ENCODE measurements at places on chromosomes 3 and 15.
A peak's percentile ranks its signal among the peaks of the same experiment; 100 is the strongest.

GRCh38 chr15:78804391-78804792 lies 6.9 kb downstream of the ADAMTS7 start:
- DNase-seq, result peak; percentile 12

GRCh38 chr3:120796976-120797375 lies 54.4 kb downstream of the GTF2E1 start:
- peak; percentile 7 for DNase-seq

DNA sequence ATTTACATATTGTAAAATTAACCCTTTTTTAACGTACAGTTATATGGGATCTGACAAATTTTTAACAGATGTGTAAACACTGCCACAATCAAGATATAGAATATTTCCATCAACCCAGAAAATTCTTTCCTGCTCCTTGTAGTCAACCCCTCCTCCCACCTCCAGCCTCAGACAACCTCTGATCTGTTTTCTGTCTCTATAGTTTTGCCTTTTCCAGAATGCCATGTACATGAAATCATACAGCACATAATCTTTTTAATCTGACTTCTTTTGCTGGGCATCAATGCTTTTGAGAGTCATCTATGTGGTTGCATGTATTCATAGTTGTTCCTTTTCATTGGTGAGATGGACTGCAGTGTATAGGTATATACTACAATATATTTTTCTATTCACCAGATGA lies 153.0 kb downstream of the SMAD6 start:
- DNase-seq, result no peak

- no peak for DNase-seq
Measured at GRCh38 chr3:65573548-65574116, 465.1 kb downstream of the MAGI1 start.

GRCh38 chr15:101107625-101108460 lies 144.0 kb downstream of the CHSY1 start:
- DNase-seq, result no peak

- no peak for DNase-seq
Measured at GRCh38 chr15:25609371-25609770, 170.5 kb upstream of the UBE3A start.

DNA sequence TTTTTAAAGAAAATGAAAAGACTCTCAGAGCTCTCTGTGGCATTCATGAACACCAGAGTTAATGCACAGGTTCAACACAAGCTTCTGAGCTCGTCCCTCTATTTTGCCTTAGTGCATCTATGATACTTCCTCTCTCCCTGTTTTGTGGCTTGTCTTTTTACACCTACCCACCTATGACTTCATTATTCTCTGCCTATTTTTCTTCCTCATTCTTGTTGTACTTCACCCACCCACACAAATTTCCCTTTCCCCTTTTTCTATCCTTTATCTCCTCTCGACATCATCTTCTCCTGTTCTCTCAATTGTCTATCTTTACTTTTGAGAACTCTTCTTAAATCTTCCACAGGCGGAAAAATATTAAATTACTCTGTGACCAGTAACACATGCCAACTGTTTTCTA lies 48.6 kb downstream of the OR5H15 start:
- no peak for DNase-seq

- DNase-seq, result no peak
Measured at GRCh38 chr3:171752329-171752728, 58.0 kb downstream of the PLD1 start.

- no peak for DNase-seq
Measured at GRCh38 chr3:187949093-187949820, 204.0 kb upstream of the BCL6 start.

DNA sequence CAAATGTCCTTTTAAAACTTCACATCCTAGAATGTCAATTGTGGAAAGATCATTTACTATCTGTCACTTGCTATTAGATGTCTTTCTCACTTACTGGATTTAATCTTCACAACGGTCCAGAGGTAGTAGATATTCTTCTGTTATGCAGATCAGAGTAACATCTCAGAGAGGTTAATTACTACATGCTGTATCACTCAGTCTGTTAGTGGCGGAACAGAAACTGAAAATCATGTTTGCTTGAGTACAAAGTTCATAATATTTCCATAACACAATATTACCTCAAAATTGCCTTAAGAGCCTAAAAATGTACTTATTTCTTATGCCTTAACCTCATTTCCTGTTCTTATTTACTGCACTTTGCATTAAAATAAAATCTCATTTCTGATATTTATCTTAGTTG lies 28.6 kb upstream of the GPR149 start:
- no peak for DNase-seq

GRCh38 chr3:60760145-60760544 lies 491.1 kb downstream of the FHIT start:
- DNase-seq, result no peak

- no peak for DNase-seq
Measured at GRCh38 chr15:58981808-58982475, 5.5 kb upstream of the RNF111 start.

- DNase-seq, result no peak
Measured at GRCh38 chr3:174541708-174542315, 317.3 kb upstream of the NAALADL2 start.

- no peak for DNase-seq
Measured at GRCh38 chr3:81749265-81749664, 12.2 kb downstream of the GBE1 start.

DNA sequence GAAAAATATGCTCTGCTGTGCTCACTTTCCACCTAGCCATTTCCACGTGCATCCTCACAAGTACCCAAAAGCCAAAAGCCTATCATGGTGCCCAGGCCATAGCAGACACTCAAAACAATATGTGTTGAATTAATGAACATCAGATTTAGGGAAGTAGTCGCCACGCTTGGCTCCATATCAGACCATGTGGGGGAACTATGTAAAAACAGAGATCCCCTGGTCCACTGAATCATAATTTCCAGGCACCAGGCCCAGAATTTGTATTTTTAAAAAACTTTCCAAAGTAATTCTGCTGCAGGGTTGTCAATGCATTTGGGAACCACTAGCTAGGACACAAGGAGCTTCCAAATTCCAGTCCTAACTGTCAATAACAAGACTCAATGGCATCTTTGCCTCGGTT lies 77.3 kb downstream of the CNTN3 start:
- peak; percentile 22 for DNase-seq

DNA sequence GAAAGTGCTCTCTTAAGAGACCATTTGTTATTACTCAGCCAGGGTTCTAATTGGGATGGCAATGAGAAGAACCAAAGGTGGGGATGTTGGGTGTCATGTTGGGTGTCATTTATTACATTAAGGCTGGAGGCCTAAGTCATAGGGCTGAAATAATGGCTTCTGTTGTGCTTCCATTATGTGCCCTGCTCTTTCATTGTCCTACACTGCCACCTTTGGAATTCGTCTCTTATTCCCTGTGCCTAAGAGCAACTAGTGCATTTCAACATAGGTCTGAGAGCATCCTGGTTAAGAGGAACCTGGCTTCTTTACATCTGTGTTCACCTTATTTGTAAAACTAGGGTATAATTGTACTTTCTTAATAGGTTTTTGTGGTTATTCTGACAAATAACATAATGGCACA lies 32.2 kb downstream of the RIOX2 start:
- DNase-seq, result no peak

GRCh38 chr3:47910777-47911440 lies 105.3 kb downstream of the MAP4 start:
- DNase-seq, result no peak

DNA sequence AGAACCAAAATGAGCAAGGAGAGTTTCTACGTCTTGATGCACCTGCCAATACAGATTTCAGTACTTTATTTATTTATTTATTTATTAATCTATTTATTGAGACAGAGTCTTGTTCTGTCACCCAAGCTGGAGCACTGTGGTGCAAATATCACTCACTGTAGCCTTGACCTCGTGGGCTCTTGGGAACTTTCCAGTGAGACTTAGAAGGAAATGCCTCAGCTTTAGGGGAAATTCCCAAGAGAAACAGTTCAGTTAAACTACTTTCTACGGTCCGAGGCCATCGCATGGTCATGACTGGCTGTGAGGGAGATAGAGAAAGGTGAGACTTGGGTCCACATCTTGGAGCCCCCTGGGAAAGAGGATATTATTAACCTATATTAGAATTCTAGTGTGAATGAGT lies 47.0 kb upstream of the HERC1 start:
- DNase-seq, result no peak

GRCh38 chr3:64379221-64379620 lies 154.0 kb upstream of the PRICKLE2 start:
- no peak for DNase-seq

- DNase-seq, result no peak
Measured at GRCh38 chr3:187975561-187976364, 178.2 kb upstream of the LPP start.

- DNase-seq, result peak; percentile 29
Measured at GRCh38 chr3:8113626-8114025, 388.0 kb upstream of the LMCD1 start.

GRCh38 chr3:7709376-7710082 lies 792.1 kb upstream of the LMCD1 start:
- no peak for DNase-seq

DNA sequence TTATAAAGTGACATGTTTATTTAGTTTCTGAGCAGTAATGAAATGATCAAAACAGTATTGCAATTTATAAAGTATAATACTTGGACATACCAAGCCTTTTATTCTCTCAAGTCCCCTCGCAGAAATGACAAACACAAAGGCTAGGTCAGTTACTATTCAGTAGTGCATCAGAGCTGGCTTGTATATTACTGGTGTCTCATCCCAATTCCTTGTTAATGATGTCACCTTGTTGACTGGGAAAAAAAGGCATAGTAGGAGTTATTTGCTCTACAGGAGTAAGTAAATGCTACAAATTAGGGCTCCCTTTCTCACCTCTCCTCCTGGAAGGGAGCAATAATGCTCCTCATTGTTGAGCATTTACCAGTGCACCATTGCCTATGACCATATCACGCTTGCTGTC lies 317.6 kb downstream of the CHL1 start:
- DNase-seq, result no peak

GRCh38 chr3:122199552-122199951 lies 16.1 kb downstream of the CASR start:
- DNase-seq, result no peak

DNA sequence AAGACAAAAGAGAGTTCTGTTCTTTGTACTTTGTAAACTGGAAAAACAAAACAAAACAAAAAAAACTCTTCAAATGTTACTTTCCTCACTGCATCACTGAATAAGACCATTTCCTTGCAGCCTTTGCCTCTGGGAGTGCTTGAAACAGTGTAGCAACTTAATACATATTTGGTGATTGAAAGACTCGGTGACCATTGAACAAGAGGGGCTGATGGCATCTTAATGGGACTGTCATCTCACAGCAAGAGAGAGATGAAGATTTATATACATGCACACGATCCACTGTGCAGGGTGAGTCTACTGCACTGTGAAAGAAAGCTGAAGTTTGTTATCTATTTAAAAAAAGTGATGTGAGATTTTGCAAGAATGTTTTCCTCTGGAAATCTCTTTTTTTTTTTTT lies 111.9 kb upstream of the KLHL25 start:
- no peak for DNase-seq

- DNase-seq, result no peak
Measured at GRCh38 chr3:172397716-172398405, 50.4 kb downstream of the GHSR start.

- no peak for DNase-seq
Measured at GRCh38 chr3:112635674-112636073, 5.3 kb downstream of the CCDC80 start.

DNA sequence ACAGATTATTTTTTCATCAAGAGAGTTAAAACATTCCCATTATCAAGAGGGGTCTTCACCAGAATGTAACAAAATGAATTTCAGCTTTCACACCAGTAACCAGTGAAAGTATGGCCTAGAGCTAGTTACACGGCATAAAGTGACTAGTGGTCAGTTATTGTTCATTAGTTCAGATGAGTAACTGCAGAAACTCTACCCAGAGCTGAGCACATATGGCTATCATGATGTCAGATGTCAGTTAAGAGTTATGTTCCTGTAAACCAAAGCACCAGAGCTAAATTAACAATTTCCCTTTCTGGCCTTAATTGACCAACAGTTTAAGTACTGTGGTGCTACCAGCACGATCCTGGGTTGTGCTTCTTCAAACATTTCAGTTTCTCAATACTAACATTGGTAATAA lies 6.6 kb upstream of the MRPS25 start:
- no peak for DNase-seq

- DNase-seq, result peak; percentile 54
Measured at GRCh38 chr3:28690176-28690575, 341.6 kb upstream of the AZI2 start.

GRCh38 chr3:52004163-52004787 lies 8.6 kb upstream of the RPL29 start:
- DNase-seq, result no peak

GRCh38 chr3:27312044-27312668 lies 57.0 kb downstream of the NEK10 start:
- DNase-seq, result peak; percentile 54

DNA sequence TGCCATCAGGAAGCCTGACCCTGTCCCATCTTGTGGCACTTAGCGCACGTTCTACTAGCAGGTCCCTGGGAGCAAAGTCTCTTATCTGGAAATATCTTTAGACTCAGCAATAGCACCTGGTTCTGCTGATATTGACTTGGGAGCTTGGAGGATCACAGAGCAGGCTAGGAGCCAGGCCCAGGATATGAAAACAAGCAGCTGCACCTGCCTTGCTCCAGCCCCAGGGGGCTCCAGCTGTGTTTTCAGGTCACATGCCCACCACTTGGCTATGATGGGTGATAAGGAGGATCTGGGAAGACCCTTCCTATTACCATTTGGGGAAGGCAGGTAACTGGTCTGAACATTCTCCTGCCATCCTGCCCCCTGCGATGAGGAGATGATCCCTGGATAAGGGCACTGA lies 87.8 kb downstream of the C3orf70 start:
- no peak for DNase-seq

DNA sequence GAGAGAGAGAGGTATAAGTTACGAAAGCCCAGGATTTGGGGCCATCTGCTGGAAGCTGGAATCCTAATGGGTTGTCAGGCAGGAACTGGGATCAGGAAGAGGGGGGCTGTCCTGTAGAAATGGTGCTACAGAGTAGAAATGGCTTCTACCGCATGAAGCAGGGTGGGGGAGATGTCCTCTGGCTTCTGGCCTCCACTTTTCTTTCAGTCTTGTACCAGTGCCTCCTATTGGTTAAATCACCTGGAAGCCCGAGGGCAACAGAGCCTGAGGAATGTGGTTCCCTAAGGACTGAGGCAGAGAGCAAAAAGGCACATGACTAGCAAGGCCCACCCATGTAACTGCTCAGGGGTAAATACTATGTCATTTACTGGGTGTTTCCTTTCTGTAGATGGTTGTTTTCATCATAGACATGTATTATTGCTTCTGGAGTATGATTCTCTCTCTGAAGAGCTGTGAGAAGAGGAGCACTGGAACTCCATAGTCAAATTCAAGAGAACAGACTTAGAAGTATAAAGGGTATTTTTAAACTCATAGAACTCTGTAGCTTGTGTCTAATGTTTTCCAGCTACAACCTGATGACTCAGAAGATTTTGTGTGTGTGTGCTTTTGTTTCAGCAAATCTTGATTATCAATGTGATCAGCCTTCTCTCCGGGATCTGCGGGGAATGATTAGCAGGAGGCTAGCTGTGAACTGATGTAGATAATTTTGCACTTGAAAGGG lies 20.2 kb upstream of the MITF start:
- DNase-seq, result no peak

GRCh38 chr3:184333190-184333589 lies 4.2 kb upstream of the FAM131A start:
- DNase-seq, result no peak

Measured in spinal cord (tissue), 10 donors.